ENCODE measurements at places on chromosomes 12 and 14.

DNA sequence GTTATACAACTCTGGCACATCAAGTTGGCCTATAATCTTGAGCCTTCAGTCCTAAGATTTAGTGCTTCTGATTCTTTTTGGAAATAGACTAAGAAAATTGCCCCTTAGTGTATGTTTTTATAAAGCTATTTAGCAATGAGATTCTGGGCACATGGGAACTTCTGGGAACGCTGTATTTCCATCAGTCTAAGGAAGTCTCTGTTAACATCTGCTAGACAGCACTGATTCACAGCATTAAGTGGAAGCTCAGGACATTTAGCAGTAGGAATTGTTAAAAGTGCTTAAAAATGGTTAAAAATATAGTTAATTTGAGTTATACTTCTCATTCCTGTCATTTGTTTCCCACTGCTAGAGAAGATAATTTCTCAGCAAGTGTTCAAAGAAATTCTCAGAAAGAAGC is 579.1 kb downstream of the SLC16A7 start:
- no peak for DNase-seq

DNA sequence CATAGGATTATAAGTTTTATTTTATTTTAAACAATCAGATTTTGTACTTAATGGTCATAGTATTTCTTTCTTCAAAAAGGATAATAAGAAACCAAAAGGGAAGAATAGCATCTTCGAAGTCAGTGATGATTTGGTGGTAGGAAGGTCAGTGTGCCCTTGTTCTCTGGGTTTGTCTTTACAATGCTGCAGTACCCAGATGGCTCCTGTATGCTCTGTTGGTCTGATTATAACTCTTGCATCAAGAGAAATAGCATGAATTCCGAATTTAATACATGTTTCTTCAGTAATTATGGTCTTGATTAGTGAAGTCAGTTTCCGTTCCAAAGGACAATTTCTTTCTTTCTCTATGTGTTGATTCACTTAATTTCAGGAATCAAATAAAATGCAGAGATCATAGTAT is 180.2 kb downstream of the TMTC2 start:
- no peak for DNase-seq

DNA sequence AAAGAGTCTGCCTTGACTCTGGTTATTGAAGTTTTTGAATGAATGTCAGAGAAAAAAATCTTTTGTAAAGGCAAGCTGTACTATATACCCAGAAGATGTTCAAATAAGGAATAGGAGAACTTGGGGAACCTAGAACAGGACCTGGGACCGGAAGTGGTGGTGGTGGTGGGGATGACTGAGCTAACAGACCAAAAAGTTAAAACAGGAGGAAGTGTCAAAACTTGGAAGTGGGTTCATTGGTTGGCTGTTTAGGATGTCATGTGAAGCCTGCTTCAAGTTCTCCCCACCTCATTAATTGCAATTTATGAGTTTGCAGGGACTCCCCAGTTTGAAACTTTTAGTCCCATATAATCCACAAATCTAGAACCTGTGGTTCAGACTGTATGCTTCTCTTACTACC is 26.2 kb downstream of the PLXNC1 start:
- DNase-seq, result no peak

GRCh38 chr12:104462931-104463339 is 6.2 kb downstream of the CHST11 start:
- DNase-seq, result no peak

Data from HepG2 (cell line).